ENCODE measurements at places on chromosomes 5 and 9.
A peak's percentile ranks its signal among the peaks of the same experiment; 100 is the strongest.

DNA sequence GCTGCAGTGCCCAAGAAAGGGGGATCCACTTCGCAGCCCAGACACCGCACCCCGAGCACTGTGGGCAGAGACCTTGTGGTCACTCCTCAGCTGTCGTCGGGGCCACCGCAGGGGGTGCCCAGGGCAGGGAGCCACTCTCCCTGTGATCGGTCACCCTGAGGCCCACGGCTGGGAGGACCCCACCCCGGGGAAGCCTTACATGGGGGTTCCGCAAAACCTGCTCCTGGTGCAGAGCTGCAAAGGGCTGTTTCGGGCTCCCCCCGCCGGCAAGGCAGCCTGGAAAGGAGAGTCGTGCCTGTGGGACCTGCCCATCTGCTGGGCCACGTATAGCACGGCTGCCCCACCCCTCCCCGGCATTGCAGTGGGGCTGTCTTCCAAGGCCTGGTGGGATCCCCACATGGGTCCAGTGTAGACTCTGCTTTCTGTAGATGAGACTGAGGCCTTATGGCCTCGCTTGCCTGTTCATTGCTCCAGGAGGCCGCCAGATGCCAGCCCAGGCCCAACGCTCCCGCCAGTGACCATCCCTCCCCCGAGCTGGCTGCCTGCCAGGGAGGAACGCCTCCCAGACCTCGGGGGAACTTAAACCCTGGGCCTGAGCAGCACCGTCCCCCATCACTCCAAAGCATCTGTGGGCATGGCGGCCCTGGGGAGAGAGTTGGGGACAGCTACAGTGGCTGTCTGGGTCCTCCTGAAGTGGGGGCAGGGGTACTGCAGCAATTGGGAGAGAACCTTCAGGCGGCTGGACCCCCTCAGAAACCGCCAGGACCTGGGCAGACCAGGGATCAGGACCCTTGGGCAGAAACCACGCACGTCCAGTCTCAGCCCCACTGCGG lies 1.6 kb upstream of the DNLZ start:
- DNase-seq, result no peak

GRCh38 chr5:122398016-122398415 lies 86.0 kb downstream of the SNCAIP start:
- DNase-seq, result no peak

DNA sequence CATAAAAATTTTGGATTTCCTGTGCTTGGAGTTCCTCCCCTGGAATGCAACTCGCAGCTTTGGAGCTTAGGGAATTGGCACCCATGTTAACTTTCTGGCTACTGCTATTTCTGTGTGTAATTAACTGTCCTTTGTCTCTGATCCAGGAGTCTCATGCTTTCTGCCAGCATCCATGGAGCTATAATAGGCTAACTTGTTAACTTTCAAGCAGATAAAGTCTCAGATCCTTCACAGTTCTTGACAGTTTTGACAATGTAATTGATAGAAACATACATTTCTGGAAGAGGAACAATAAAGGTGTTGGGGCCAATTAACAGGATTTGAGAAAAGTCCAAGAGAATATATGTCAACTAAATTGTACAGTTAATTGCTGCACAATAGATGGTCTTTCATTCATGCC lies 290.2 kb upstream of the PRDM9 start:
- no peak for DNase-seq

GRCh38 chr5:110757118-110757729 lies 18.4 kb downstream of the SLC25A46 start:
- DNase-seq, result no peak

- peak; percentile 26 for DNase-seq
Observed at GRCh38 chr9:111597852-111598732, 1.4 kb downstream of the PTGR1 start.

GRCh38 chr5:138103319-138103637 lies 19.4 kb downstream of the WNT8A start:
- no peak for DNase-seq

DNA sequence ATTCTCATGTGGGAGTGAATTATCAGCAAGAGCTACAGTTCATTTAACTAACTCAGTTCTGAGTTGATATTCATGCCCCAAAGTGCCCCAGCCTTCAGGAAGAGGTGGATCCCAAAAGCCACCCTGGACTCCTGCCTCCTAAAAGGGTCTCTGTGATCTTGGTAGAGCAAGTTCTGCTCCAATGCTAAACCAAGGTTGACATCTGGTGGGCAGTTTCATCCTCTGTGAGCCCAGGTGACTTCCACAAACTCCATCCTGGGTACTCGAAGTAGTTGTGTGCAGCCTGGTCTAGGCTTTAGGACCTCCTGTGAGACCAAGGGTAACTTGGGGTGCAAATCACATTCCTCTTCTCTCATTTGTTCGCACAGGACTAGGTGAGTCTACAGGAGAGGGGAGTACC lies 816.8 kb downstream of the MTRR start:
- no peak for DNase-seq

- DNase-seq, result no peak
Observed at GRCh38 chr5:41145306-41145705, 68.0 kb downstream of the C6 start.

DNA sequence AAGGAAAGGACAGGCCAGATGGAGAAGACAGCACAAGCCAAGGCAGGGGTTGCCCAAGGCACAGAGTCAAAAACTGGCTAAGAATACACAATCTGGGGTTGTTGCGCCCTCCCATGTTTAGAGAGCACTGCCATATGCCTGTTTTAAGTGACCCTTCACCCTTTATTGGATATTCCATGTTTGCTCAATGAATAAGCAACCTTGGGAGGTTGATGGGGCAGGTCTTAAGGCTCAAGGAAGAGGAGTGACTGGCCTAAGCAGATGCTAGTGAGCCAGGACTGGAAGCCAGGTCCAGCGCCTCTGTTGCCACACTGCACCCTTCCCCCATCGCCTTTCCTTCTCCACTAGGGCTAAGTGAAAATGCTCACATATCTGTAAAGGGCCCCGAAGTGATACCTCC lies 6.7 kb downstream of the TXN start:
- no peak for DNase-seq

DNA sequence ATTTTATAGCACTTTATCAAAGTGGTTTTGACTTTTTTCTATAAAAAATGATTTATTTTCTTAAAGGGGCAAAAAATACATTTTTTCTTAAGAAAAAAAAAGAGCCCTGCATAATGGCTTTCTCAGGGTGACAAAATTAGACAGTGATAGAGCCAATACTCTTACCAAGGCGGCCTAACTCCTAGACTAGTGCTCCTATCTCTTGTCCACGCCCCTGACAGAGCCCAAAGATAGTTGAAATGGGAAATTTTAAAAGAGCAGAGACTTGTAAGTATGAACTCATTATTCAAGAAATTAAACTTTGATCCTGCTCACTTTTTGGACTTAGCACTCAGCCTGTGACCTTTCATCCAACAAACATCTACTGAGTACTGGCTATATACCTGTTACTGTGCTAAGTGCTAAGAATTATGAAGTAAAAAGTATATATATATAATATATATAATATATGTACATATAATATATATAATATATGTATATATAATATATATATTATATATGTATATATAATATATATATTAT lies 1.2 kb downstream of the INVS start:
- no peak for DNase-seq

DNA sequence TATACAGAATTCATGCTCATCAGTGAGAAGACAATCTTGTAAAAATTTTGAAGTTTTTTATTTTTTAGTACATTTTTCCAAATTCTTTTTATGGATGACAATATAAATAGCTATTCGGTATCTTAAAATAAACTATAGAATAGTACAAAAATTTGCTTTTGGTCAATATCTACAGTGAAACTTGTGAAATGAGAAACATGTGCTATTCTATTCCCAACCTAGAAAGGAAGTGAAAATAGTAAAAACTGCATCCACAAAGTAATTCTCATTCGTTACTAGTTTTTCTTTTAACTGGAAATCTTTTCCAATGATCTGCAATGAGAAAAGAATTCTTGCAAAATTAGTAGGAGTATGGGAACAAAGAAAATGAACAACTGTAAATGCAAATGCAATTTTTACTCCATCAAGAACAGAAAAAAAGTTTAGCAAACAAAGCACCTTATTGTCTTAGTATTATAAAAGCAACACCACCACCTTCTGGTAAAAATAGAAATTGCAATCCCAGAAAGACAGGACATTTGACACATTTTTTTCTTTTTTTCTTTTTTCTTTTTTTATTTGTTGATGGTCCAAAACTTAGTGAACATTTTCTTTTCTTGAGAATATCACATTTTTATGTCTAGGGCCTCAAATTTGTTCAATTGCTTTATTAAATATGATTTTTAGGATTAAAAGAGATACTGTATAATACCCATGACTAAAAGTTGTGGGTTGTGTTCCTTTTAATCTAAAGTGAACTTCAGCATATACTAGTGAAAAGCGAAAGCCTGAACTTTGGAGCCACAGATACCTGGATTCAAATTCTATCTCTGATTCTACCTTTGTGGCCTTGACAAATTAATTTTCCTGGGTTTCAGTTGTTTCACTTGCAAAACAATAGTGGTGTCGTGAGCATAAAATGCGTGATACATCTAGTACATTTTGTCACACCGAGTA lies 72.3 kb downstream of the SLCO4C1 start:
- no peak for DNase-seq

- DNase-seq, result no peak
Observed at GRCh38 chr5:176637556-176637955, 7.1 kb downstream of the EIF4E1B start.

DNA sequence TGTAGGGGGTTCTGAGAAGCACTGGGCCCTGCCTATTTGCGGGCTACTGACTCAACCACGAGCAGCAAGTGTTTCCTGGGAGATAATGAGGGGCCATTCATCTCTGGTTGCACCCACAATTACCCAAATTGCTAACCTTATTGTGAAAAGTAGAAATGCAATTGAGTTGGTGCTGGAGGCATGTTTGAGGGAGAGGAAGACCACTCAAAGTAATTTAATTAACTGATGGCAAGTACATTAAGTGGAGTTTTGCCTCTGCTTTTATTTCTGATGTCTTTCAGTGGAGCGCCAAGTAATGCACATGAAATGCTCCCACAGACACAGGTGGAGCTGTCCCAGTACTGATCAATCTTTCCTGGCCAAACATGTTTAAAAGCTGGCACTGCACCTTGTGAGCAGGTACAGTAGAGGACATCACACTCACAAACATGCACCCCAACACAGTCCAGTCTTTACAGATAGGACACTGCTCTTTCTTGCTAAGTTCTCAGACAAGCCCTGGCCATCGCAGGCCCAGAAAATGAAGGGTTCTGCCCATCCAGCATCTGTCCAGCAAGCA lies 195.4 kb downstream of the HSPA4 start:
- no peak for DNase-seq

- no peak for DNase-seq
Observed at GRCh38 chr9:21160178-21160577, 6.3 kb downstream of the IFNA21 start.

- no peak for DNase-seq
Observed at GRCh38 chr5:91156242-91156641, 226.9 kb downstream of the ARRDC3 start.

- no peak for DNase-seq
Observed at GRCh38 chr9:114782586-114782985, 23.3 kb downstream of the TNFSF15 start.

DNA sequence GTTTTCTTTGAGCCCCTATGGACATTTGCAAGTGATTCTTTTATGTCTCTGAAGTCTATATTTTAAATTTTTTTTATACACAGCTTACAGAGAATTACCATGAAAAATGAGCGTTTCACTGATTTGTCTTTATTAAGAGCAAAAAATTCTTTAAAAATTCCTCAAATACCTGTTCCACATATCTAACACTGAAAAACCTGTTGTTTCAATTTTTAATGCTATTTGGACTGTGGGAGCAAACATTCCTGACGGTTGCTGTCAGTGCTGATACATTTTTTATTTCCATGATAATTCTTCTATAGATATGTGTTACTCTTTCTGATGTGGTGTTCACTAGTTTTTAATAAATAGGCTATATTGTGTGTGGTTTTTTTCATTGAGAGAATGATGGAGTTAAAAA lies 199.8 kb downstream of the GDNF start:
- no peak for DNase-seq

DNA sequence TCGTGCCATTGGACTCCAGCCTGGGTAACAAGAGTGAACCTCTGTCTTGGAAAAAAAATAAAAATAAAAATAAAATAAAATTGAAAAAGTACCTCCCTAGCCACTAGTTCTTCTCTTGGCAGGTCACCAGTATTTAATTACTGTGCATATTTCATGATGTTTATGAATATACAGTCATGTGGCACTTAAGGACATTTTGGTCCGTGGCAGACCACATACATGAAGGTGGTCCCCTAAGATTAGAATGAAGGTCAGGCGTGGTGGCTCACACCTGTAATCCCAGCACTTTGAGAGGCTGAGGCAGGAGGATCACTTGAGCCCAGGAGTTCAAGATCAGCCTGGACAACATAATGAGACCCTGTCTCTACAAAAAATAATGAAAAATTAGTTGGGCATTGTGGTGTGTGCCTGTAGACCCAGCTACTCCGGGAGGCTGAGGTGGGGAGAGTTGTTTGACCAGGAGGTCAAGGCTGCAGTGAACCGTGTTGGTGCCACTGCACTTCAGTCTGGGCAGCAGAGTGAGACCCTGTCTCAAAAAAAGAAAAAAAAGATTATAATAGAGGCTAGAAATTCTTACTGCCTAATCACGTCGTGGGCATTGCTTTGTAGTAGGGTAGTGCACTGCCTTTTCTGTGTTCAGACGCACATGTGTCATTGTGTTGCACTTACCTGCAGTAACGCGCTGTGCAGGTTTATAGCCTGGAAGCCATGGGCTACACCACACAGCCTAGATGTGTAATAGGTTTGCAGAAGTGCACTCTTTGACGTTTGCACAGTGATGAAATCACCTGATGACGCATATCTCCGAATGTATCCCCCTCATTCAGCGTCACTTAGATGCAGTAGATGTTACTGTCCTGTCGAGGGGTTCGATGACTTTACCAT lies 12.8 kb downstream of the EHMT1 start:
- DNase-seq, result no peak

- no peak for DNase-seq
Observed at GRCh38 chr5:116409591-116410296, 164.9 kb downstream of the SEMA6A start.

- DNase-seq, result no peak
Observed at GRCh38 chr5:155087036-155087435, 73.5 kb downstream of the KIF4B start.

- no peak for DNase-seq
Observed at GRCh38 chr5:72283358-72283757, 36.7 kb downstream of the MRPS27 start.

DNA sequence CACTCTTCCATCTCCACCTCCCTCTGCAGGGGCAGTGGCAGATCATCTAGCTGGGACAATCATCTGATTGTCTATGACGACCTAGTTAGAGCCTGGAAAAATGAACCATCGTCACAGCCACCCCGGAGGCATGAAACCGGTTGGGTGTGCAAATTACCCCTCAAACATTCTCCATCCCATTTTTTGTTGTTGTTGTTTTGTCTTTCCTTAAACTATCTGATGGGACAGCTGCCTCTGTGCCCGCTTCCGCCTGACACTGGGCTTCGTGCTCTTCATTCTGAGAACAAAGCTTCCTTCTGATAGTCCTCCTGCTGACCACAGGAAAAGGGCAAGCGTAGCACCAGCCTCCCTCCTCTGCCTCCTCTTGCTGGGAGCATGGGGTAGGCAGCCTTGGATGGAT lies 7.0 kb upstream of the NDST1 start:
- DNase-seq, result no peak
